ENCODE measurements at places on chromosomes 6 and 20. TPM values are rescaled to one million over a fixed set of nuclear protein-coding genes. Genes with fewer than 3 reads are reported as not detected.
A peak's percentile ranks its signal among the peaks of the same experiment; 100 is the strongest.

The DEFB124 gene
- not detected for total RNA-seq

The ADAT2 gene
- total RNA-seq = 1.6 TPM

The RSPH3 gene
- 5.2 TPM for total RNA-seq

The CRISP3 gene
- not detected for total RNA-seq

The CGA gene
- 0.52 TPM for total RNA-seq

The DYNLT2 gene
- total RNA-seq = 1.0 TPM

The MCCD1 gene
- total RNA-seq = not detected

The BPI gene
- total RNA-seq = 0.41 TPM

The CST9L gene
- not detected for total RNA-seq

DNA sequence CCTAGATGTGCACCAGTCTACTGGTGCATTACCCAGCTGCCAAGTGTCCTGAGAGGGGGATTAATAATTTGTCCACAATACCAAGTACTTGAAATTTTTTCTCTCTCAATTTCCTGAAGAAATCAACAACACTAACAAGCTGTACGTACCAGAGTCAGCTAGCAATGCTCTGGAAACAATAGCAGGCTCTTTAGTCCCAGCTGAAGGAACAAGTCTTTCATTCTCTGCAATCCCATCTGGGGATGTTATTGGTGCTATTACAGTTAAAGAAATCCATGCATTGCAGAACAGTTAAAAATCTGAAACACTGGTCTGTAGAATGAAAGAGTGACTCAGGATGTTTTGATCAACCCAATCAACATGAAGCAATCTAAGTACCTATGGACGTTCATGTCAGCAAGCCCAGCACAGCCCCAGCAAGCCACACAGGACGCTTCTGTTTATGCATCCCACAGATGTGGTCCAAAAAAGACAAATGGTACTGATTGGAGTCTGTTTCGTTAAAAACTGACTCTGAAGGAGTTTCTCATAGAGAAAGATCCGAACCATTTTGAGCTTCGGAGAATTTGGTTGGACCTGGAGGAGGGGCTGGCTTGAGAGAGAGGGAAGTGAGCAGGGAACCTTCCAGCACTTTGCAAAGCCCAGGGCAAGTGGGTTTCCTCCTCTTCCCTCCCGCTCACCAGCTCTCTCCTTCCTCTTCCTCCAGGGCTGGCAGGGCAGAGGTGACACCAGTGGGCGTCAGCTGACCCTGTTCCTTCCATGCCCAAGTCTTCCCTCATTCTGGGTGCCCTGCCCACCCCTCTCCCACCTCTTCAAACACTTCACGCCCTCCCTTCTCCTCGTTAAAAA lies 11.9 kb downstream of the PRR18 start:
- DNase-seq = no peak

GRCh38 chr6:31569861-31570536 lies 2.1 kb upstream of the LTA start:
- DNase-seq = no peak

DNA sequence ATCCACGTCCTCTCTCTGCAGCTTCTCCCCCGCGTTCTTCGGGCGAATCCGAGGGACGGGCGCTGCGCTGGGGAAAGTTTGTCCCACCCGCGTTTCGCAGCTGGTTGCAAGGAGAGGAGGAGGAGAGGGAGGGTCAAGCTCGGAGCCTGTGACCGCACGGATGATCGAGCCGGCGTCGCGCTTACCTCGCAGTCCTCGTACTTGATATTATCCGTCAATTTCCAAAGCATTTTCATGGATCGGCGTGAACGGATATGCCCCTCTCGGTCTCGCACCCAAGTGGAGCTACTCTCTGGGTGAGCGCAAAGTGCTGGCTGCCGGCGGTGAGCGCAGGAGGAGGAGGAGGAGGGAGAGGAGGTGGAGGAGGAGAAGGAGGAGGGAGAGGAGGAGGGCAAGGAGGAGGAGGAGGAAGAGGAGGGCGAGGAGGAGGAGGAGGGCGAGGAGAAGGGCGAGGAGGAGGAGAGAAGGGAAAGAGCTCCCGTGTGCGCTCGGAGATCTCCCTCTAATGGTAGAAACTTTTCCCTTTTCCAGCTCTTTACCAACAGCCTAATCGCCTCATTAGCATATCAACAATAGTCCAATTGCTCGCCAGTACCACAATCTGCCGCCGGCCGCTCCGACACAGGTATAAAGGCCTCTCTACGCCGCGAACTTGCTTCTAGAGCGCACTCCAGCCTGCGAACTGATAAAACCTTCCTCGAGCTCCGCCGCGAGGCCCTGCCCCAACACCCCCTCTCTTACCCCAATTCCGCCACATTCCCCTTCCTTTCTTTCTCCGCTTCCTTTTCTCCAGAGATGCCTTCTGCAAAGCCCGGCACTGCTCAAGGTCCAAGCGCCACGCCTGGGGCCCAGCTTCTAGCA lies at the start of gene TFAP2A:
Gene TFAP2A (minus strand): TSS at position 319 of the 861 bp plus-strand sequence. CDS start 83 bp downstream, at position 236.
- no peak for DNase-seq

GRCh38 chr6:18209539-18210197 lies 54.4 kb downstream of the KDM1B start:
- DNase-seq = no peak

GRCh38 chr6:37555040-37555781 lies 55.5 kb upstream of the CCDC167 start:
- DNase-seq = no peak

DNA sequence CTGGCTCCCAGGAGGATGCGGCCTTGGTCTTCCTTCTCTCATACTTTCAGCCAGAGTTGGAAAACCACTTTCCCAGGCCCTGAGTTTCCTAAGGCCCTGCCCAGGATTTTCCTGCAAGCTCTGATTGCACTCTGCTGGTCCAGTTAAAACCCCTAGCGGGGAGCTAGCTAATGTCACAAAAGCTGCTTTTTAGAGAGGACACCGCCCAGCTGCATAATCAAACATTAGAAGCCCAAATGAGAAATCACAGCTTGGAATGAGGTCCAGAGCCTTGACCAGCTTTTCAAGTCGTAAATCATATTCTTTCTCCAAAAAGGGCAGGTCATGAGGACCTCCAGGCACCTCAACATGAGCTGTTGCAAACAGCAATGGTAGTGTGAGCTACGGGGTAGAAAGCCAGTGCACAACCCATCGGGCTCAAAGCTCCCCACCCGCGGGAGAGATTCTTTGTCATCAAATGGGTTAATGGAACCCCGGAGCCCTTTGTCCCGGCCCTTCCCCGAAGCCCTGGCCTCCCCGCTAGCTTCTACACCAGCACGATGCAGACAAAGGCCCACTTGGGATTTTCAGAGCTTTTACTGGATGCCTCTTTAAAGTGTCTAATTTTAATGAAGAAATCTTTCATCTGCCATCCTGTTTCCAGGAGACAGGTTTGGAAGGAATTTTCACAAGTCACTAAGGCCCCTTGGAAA lies 134.0 kb downstream of the SCML4 start:
- no peak for DNase-seq

DNA sequence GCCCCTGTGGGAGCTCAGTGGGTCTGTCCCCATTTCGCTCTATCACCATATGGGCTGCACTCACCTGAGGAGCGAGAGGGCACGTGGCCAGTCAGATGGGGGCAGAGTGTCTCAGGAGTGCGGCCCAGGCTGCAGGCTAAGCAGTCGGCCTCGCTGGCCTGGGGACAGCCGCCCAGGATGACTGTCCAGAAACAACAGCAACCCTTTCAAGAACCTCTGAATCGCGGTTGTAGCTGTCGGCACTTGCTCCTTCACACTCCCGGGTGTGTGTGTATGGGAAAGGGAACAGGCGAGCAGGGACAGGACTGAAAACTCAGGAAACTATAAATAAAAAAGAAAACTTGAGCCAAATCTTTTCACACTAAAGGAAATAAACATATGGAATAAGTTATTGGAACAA lies 63.1 kb downstream of the TFAP2A start:
- no peak for DNase-seq

- no peak for DNase-seq
Measured at GRCh38 chr6:15580326-15580725, 82.5 kb downstream of the DTNBP1 start.

GRCh38 chr6:137870308-137870644 lies 3.2 kb downstream of the TNFAIP3 start:
- no peak for DNase-seq

- no peak for DNase-seq
Measured at GRCh38 chr6:11194356-11195218, 37.9 kb downstream of the NEDD9 start.

GRCh38 chr6:126042001-126042419 lies 55.7 kb downstream of the TRMT11 start:
- DNase-seq = no peak

- DNase-seq = no peak
Measured at GRCh38 chr6:38088829-38089228, 269.3 kb downstream of the ZFAND3 start.

GRCh38 chr6:37406726-37407341 lies 26.2 kb upstream of the CMTR1 start:
- no peak for DNase-seq

- no peak for DNase-seq
Measured at GRCh38 chr6:18242062-18242851, 22.1 kb downstream of the DEK start.

GRCh38 chr20:17836303-17836861 lies 132.2 kb downstream of the SNX5 start:
- DNase-seq = peak; percentile 90

DNA sequence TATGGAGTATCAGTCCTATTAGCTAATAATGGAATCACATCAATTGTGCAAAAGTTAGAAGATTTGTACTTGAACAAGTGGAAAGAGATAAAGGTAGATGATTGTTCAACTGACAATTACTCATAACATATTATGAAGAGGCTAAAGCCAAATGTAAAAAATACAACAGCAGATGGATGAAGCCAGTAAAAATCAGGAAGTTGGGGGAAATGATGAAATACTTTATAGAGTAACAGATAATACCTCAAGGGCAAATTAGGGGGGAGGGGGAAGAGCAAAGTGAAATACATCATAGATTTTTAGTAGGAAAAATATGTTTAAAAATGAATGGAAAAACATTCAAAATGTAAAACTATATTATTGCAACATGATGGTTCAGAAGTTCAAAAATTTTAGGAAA lies 114.0 kb downstream of the PDSS2 start:
- no peak for DNase-seq

- no peak for DNase-seq
Measured at GRCh38 chr6:150684714-150685459, 85.2 kb downstream of the PLEKHG1 start.

All from psoas muscle (tissue), 8 donors.